Esophagus squamous epithelium (tissue), 5 donors: ENCODE measurements at places on chromosomes 1 and 21.

DNA sequence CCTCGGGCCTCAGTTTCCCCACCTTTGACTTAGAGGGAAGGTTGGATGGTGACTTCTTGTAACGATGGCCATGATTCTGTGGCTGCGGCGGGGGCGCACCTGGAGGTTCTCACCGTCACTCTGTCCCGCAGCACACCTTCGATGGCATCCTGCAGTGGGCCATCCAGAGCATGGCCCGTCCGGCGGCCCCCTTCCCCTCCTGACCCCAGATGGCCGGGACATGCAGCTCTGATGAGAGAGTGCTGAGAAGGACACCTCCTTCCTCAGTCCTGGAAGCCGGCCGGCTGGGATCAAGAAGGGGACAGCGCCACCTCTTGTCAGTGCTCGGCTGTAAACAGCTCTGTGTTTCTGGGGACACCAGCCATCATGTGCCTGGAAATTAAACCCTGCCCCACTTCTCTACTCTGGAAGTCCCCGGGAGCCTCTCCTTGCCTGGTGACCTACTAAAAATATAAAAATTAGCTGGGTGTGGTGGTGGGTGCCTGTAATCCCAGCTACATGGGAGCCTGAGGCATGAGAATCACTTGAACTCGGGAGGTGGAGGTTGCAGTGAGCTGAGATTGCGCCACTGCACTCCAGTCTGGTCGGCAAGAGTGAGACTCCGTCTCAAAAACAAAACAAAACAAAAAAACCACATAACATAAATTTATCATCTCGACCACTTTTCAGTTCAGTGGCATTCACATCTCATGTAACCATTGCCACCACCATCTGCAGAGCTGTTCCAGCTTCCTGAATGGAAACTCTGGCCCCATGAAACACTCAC is 2.1 kb upstream of the PFKL start:
- DNase-seq = no peak

GRCh38 chr21:32298148-32298559 is 501 bp upstream of the MRAP start:
- no peak for DNase-seq

DNA sequence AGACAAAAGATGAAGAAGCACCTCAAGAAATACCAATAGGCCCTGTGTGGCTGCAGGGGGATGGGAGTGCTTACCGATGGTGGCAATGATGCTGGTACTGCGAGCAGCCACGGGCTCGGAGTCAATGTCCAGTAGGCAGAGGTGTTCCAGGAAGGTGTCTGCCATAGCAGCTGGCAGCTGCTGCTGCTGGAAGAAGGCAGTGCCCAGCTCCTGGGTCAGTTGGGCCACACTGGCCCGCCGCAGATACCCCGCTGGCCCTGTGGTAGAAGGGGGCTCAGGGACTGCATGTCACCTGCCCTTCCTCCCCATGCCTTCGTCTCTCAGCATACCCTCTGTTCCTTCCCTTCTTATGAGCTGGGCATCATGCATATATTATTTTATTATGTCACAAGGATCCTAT is 1.2 kb downstream of the PKLR start:
- DNase-seq = no peak

DNA sequence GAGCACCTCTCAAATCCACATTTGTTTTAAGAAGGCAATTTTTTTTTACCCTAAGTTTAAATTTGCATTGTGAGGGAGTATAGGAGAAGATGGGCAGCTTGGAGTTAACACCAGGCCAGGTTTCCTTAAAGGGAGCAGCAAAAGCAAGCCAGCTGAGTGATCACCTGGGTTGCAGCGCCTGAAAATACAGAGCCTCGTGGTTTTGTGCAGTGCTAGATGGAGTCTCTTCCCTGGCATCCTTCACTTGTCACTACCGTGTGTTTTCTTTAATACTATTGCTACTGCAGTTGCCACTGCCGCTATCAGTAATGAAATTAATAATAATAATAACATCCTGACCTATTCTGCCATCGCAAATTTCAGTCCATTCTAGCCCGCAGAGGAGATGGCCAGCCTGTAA is 35.2 kb upstream of the VAV3 start:
- DNase-seq = no peak

DNA sequence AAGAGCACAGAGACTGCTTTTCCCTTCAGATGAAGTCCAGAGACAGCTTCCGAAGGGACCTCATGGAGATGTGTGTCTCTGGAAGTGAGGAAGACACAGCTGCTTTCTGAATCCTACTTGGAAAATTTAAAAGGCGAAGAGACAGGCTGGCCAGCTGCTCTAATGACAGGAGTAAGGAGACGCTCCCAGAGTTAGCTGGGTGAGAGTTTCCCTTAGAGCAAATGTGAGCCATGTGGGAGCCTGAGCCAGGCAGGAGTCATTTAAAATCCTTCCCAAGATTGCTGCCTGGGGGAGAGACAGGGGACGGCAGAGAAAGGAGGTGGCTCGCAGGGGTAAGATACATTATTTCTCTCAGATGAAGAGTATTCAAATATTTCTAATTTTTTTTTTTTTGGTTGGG is 53.1 kb downstream of the ZNF326 start:
- no peak for DNase-seq

DNA sequence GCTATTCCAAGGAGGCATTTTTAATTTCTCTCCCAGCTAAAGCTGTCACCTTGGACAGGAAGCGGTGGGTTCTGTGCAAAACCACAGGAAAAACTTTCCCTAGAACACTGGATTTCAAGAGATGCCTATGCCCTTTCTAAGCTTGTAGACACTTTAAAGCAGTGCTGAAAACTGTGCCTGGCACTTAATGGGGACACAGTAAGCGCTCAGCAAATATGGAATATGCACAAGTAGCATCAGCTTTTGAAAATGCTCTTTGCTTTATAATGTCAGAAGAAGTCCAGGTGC is 50.9 kb upstream of the TARBP1 start:
- DNase-seq = no peak

DNA sequence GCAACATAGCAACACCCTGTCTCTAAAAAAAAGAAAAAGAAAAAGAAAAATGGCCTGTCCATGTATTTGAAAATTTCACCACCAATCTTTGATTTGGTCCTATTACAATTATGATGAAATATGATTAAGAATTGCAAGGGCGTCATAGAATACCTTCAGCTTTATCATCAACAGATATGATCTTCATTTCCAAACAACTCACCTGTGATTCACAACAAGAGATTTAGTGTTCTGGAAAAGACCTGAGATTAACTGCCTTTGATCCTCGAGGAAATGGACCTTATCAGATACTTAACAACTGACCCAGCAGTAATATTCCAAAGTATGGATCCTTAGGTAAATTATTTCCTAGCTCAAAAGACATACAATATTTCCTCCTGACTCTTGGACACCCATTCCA is 3.5 kb upstream of the GSTM4 start:
- no peak for DNase-seq

- DNase-seq = no peak
These were observed 55.3 kb downstream of the PTPN14 start for GRCh38 chr1:214496126-214496525.

GRCh38 chr1:151828921-151829320 is 2.7 kb downstream of the RORC start:
- no peak for DNase-seq

DNA sequence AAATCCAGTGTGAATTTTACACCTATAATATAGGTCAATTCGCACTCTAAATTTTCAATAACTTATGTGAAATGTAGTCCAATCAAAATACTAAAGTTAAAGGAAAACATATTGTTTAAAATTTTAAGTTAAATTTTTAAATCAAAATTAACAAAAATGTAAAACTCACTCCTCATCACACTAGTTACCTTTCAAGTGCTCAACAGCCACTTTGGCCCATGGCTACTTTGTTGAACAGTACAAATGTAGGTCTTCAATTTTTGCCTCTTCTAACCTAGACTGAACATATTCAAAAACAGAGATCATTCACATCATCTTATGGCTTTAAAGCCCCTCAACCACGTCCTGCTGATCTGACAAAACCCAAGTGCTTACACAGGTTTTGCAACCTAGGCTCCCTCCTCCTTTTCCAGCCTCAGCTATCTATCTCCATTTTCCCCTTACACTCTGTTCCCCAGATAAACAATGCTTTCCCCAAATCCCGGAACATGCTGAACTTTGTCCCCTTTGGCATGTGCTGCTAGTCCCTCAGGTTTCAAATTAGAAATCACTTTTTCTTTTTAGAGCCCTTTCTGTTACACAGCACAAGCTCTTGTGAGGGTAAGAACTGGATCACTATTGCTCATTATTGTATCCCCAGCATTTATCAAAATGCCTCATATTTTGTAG is 110.6 kb downstream of the AKT3 start:
- DNase-seq = no peak

DNA sequence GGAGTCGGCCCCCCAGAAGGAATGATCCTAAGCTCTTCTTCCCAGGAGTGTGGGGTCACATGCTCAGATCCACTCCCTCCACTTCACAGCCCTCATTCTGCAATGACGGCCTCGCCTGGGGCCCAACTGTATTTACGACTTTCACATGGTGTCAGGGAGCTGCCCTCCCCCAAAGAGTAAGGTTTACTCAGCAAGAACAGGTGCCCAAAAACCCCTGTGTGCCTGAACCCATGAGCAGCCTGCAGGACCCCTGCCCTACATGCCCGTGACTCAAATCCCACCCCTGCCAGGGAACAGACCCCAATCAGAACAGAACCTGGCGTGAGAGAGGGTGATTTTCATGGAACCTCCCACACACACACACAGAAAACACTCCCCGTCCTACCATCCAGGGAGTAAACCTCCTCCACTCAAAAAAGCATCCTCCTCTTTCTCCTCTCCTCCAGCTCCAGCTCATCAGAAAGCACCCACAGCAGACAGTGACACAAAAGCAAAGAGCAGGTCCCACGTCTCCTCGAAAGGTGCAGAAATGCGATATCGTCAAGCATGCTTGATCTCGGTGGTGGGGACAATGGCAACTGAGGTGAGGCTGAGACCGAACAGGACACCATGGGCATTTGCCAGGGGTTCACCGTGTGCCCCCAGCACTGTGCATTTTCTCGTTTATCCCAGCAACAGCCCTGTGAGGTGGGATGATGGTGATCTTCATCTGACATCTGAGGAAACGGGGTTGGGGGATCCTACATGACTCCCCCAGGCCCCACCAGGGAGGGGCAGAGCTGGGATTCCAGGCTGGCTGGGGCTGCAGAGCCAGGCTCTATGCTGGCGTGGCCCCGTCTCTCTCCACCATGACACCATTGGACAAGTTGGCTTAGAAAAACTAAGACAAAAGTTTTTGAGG is 397.9 kb downstream of the NPHP4 start:
- no peak for DNase-seq

DNA sequence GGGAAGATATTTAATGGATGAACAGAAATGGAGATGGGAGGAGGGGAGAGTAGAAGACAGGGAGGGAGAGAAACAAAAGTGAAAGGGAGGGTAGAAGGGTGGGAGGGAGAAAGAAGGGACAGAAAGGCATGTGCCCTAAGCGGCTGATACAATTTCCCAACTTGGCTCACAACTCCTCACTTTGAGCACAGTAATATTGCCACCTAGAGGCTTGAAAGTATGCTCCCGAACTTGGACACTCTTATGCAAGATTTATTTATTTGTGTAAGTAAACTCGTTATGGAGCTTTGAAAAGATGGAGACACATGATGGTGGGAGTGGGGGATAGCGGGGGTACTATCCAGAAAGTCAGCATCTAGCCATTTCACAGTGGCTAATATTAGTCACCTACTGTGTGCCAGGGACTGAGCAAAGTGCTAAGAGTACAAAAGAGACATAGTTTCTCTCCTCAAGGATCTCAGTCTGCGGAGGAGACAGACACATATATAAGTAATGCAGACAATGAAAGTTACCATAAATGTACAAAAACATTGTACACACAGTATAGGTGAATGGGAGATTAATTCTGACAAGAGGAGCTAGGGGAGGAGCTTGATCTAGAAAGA is 189.7 kb downstream of the SEC16B start:
- DNase-seq = no peak

GRCh38 chr1:151370211-151370911 is 2.1 kb downstream of the SELENBP1 start:
- DNase-seq = no peak

- DNase-seq = no peak
These were observed 12.7 kb downstream of the ATP5PF start for GRCh38 chr21:25721987-25722386.

DNA sequence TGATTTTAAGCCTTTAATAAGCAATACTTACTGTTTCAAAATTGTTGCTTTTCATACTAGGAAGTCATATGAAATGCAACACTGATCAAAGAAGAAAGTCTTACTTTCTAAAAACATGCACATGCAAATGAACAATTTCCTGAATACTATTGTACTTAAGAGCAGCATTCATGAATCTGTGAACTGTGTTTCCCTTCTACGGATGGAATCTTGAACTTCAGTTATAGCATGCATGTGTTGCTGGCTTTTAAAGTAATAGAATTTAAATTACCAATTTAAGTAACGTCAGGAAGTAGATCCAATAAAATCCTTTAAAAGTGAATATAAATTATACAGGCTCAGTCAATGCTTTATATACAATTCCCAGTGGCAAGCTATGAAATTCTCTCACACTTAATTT is 348.9 kb downstream of the KCNT2 start:
- no peak for DNase-seq

GRCh38 chr1:19124273-19124672 is 85.8 kb downstream of the UBR4 start:
- no peak for DNase-seq

DNA sequence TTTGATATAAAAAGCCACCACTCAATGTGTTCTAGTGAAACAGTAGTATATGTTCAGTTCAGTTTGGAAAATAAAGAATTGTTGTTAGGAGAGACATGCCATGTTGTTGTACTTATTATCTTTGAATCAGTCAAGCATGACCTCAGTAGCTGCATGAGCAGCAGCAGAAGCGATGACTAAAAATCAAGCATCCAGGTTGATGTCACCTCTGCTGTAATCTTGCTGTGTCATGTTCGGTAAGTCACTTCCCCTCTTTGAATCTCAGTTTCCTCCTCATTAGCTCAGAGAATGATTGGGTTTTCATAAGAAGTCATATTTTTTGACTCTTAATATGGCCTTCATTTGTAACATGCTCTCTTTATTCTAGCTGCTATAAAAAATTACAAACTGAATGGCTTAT is 428.4 kb upstream of the B3GALT2 start:
- DNase-seq = no peak

GRCh38 chr21:37658817-37659458 is 257.3 kb downstream of the KCNJ6 start:
- DNase-seq = no peak

DNA sequence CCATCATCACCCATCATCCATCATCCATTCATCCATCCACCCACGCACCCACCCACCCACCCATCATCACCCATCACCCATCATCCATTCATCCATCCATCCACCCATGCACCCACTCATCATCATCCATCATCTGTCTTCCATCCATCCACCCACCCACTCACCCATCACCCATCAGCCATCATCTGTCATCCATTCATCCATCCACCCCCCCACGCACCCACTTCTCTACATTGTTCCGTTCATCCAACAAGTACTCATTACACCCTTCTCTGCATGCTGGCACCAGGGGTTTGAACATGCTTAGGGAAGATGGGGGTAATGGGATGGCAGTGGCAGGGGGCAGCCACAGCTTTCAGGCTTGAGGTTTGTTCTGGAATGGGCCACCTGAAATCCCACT is 82.1 kb downstream of the ADARB1 start:
- no peak for DNase-seq
